ENCODE measurements at places on chromosomes 7 and 10.

GRCh38 chr10:96334616-96335526 is 23.9 kb downstream of the OPALIN start:
- DNase-seq: peak; percentile 35

GRCh38 chr10:24726626-24727025 is 2.9 kb upstream of the ARHGAP21 start:
- no peak for DNase-seq

GRCh38 chr7:127816354-127817190 is 164.6 kb downstream of the SND1 start:
- no peak for DNase-seq

DNA sequence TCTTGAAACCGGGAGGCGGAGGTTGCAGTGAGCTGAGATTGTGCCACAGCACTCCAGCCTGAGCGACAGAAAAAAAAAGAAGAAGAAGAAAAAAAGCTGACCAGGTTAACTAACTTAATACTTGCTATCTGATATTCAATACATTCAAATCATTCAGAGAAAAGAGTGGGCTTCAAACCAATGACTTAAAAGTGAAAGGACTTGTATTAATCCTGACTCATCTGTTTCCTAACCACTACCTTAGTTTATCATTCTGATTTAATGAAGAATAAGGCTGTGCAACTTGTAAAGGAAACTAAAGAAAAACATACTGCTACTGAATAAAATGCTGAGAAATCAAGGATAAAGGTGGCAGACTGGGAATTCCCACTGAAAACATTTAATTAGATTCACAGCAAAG is 128.4 kb downstream of the NRBF2 start:
- DNase-seq: no peak

- peak; percentile 1 for DNase-seq
Measured at GRCh38 chr10:128711806-128712205, 585.6 kb upstream of the MKI67 start.

DNA sequence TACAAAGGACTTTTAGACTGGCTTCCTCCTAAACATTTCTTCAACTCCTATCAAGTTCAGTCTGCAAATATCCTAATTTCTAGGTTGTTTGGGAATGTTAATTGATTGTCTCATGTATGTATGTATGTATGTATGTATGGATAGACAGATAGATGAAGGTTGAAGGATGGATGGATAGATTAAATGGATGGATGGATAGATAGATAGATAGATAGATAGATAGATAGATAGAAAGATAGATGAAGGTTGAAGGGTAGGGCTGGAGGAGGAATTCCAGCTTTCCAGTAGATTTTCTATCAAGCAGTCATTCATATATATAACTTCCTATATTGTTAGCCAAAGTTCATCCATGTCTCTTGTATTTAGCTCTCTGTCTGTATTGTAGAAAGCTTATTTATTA is 85.8 kb downstream of the KAT6B start:
- no peak for DNase-seq

DNA sequence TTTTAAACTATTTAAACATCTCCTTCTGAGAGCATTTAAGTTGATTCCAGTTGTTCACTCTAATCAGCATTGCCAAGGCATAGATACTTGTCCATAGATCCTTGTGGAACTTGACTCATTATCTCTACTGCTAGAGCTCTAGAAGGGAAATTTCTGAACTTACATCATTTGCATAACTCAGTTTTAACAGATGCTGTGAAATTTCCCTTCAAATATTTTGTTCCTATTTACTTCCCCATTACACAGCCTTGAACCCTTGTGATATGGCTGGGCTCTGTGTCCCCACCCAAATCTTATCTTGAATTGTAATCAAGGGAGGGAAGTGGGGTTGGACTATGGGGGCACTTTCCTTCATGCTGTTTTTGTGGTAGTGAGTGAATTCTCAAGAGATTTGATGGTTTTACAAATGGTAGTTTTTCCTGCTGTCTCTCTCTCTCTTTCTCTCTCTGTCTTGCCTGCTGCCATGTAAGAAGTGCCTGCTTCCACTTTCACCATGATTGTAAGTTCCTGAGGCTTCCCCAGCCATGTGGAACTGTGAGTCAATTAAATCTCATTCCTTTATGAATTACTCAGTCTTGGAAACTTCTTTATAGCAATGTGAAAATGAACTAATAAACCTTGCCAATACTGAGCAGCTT is 25.4 kb downstream of the INSIG1 start:
- no peak for DNase-seq

GRCh38 chr10:48516911-48517310 is 88.0 kb downstream of the ARHGAP22 start:
- no peak for DNase-seq

DNA sequence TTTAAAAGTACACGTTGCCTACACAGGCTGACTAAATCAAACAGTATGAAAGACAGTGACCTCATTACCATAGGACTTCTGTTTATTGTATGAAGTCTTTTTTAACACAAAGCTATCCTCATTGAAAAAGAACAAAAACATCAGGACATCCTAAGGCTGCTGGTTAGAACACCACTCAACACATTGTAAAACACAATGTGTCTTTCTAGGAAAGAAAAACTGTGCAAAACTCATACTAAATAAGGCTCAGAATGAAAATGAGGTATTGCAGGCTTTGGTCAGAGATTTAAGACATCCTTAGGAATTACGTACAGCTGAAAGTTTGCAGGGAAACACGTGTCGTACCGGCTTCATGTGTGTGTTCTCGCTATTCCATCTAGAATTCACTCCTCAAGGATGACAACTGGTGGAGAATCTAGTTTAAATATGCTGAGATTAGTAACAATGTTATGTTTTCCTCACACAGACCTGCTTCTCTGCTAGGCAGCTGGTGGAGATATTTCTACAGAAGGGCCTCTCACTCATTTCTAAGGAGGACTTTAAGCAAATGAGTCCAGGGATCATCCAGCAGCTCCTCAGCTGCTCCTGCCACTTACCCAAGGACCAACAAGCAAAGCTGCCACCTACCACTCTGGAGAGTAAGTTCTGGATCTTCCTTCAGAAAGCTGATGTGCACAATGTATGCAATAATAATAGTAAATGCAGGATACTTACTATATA is 29.3 kb downstream of the SLC39A12 start:
- peak; percentile 48 for DNase-seq

DNA sequence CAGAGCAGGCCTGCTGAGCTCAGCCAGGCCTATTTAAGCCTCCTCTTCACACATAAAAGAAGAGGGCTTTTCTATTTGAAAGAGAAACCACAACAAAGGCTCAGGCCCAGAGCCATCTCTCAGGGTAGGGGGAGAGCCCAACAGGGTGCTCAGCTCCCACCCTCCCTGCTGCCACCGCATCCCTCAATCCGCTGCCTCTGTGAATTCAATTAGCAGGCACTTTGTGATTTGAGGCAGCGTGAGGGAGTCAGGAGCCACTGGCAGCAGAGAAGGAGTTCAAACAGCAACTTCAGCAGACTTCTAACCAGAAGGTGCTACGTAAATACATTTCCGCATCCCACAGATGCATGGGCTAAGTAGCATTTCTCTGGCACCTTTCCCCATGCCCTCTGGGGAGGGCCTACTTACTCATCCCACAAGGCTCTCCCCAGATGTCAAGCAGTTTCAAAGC is 45.2 kb downstream of the LRRC20 start:
- DNase-seq: peak; percentile 44

DNA sequence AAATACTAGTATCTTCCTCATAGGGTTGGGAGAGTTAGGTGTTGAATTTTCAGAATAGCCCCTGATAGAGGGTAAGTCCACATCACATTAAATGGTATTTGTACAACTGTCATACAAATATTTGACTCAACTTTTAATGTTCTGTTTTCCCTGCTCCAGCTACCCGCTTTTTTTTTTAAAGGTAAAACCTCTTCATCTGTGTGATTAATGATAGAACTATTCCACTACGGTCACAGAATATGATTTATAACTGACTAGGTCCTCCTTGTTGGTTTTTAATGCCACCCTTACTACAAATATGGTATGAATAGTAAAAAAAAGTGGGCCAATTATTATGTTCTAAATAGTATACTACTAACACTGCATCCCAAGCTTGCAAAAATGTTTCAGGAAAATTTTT is 15.6 kb upstream of the NRP1 start:
- no peak for DNase-seq

DNA sequence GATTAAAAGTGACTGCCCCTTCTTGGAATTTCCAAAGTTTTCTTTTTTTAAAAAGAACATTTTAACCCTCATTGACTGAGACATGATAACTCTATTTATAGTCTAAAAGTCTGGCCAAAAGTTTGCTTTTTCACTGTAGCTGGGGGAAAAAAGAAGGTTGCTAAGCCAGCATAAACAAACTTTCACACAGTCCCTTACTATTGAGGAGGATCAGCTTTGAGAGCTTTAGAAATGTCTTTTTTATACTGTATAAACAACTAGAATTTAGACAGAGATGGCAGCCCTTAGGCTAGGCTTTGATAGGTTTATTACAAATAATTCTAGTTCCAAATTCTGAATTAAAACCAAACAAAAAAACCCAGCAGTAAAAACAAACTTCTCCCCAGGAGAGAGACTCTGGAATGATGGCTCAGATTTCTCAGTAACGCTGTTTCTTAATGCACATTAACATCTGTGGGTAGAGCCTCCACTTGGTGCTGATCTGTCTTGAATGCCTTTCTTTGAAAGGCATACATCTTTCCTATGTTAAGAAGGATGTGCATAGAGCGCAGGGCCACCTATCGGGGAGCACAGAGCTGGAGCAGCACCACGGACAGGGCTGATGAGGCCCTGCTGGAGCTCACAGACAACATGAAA is 100.9 kb upstream of the PDLIM1 start:
- DNase-seq: peak; percentile 66

DNA sequence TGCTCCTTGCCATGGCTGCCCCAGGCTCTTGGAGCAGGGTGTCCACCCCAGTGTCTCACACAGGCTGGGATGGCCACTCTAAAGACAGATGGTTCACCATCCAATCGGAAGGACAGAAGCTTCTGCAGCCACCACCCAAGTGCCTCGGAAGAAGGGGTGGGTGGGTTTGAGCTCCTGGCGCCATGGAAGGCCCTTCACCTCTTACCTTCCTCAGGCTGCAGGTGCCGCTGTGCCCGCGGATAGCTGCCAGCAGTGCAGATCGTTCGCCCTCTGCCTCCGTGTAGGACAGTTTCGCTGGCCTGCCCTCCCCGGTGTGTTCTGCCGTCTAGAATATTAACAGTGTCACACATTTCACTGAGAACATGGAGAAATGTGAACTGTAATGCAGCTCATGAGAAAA is 243.6 kb upstream of the GRB10 start:
- DNase-seq: no peak

DNA sequence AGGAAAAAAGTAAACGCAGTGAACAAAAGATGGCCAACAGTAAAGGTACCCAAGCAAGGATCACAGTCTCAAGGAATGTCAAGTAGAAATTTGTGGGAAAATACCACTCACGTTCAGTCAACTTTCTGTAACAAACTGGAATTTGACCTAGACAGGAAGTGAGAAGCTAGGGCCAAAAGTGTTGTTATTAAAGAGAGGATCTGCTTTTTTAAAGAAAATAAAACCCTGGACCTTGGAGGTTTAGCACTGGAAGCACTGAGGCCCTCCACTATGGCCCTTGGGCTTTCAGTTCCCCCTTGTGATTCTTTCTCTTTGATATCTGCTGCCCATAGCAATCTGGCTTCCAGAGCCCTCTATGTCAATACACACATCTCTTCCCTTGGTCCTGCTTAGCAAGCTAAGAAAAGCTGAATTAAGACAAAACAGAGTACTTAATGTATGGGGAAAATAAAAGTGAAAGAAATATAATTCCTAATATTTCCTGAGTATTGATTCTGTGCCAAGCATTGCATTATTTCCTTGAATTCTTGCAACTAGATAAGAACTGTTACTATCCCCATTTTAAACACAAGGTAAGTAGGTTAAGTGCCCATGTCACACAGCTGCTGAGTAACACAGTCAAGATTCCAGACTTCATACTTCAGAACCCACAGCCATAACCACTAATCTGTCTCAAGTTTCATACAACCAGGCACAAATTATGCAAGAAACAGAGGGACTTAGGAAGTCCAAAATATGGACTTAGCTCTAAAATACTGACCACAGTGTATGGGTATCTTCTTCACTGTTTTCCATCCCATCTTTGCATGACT is 2.6 kb upstream of the ZNF438 start:
- peak; percentile 90 for DNase-seq

DNA sequence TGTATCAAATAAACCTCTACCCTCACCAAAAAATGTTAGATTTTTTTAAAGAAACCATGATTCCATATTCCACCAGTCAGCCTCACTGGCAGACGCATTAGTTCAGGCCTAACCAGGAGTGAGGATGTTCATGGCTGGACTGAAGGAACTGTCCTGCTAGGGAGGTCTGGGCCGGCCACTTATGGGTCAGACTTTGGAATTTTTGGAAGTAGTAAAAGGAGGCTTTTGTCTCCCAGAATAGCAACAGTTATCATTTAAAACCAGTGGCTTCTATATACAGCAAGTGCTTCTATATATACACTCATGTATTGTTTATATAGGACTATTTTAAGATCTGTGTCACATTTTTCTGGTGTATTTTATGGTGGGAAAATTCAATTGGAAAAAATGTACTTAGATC is 120.5 kb downstream of the CNNM2 start:
- DNase-seq: peak; percentile 82

DNA sequence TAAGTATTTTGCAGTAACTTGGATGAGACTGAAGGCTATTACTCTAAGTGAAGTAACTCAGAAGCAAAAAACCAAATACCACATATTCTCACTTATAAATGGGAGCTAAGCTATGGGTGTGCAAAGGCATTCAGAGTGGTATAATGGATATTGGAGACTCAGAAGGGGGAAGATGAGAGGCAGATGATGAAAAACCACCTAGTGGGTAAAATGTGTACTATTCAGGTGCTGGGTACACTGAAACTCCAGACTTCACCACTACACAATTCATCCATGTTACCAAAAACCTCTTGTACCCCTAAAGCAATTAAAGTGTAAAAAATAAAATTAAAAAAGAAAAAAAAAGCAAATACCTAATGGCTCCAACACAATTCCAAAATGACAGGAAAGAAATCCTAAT is 351.7 kb downstream of the NXPH1 start:
- DNase-seq: no peak

DNA sequence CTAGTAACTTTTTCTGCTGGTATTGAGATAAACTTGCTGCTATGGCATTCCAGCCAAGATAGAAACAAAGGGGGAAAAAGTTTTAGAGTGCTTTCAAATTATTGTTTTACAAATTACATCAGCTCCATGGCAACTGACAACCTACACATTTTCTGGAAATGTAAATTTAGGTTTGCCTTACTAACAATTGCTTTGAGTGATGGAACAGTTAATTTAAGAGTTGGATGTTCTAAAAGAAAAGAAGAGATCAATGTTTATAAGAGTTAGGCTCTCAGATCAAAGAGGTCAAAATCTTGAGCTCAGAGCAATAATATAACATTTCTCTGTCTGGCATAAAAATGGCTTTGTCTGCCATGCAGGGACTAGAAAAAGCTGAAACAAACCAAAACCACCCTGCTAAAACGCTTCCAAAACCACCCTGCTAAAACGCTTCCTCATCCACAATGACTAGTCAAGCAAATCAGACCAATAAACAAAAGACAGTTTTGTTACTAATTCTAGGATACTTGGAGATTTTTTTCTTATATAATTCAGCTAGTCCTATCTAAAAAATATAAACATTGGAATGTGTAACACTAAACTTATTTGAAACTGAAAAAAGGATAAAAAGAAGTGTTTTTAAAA is 32.3 kb downstream of the ORC5 start:
- no peak for DNase-seq

GRCh38 chr10:8776926-8777622 is 722.6 kb downstream of the GATA3 start:
- DNase-seq: no peak
